ENCODE measurements at places on chromosomes 1 and 21.

- no peak for DNase-seq
Measured at GRCh38 chr21:24714646-24715200, 892.6 kb downstream of the MRPL39 start.

DNA sequence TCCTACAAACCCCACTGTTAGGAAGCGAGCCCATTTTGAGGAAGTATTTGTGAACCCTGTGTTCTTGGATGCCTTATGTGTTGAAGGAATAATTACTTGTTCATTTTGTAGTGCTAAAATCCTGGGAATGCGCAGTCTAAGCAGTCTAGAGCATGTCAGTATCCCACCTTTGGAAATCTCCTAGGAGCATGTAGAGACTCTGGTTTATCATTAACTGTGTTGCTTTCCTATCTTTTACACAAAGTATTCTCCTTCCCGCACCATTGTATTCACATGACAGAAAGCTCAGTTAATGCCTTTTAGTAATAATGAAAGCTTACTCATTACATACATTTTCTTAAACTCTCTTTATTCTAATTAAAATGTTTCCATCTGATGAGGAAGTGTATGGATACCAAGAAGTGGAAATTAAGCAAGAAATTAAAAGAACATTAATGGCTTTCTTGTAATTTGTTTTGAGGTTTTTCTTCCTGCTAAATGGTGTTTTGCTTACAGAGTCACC is 99.4 kb downstream of the CAMTA1 start:
- DNase-seq: no peak

GRCh38 chr21:34336245-34336644 is 27.6 kb upstream of the KCNE2 start:
- DNase-seq: no peak

DNA sequence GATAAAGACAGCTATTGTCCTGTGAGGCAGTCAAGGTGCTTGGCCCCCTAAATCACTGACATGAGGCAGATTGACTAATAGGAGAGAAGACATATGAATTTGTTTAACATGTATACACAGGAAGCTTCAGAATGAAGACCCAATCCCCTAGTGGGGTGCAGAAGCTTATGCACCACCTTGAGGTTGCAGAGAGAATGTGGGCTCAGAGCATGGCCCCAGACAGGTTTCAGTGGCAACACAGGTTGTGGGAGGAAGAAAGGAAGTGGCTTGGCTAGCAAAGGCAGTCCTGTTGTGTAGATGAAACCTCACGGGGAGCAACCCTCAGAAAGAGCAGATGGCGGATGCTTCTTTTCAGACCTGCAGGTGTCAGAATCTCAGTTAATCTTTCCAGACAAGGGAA is 37.0 kb upstream of the PARP1 start:
- DNase-seq: no peak

DNA sequence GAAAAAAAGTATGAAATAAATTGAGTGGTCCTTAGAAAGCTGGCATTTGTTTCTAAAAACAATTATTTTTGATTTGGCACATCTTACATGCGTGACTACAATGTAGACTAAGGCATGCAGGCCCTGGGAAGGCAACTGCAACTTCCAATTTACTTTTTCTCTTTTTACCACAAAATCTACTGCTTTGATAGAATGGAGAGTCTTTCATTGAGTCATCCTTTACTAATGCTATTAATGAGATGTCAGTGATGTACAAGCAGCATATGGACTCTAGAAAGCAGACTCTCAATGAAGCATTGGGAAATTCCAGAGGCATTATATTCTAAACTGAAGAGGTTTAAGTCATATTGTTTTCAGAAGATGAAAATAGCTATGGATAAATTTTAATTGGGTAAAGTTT is 29.6 kb upstream of the PRRX1 start:
- no peak for DNase-seq

GRCh38 chr1:218377143-218377660 is 32.1 kb downstream of the TGFB2 start:
- no peak for DNase-seq

- no peak for DNase-seq
Measured at GRCh38 chr1:91555821-91556531, 55.3 kb downstream of the CDC7 start.

DNA sequence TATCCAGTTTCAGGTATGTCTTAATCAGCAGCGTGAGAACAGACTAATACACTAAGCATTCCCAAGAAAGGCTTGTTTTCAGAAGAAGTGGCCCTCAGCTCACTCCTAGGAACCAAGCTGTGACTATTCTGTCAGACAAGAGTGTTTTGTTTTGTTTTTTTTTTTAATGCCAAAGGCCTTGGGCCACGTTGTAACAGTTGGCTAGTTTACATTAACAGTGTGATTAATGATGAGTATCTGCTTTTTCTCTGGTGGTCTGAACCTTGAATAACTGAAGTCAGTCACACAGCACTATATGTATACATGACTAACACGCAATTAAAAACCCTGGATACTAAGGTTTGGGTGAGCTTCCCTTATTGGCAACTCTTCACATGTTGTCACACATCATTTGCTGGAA is 21.9 kb downstream of the DPYD start:
- no peak for DNase-seq

All from globus pallidus (tissue), 1 donor.